ENCODE measurements at places on chromosomes 1 and 21.

DNA sequence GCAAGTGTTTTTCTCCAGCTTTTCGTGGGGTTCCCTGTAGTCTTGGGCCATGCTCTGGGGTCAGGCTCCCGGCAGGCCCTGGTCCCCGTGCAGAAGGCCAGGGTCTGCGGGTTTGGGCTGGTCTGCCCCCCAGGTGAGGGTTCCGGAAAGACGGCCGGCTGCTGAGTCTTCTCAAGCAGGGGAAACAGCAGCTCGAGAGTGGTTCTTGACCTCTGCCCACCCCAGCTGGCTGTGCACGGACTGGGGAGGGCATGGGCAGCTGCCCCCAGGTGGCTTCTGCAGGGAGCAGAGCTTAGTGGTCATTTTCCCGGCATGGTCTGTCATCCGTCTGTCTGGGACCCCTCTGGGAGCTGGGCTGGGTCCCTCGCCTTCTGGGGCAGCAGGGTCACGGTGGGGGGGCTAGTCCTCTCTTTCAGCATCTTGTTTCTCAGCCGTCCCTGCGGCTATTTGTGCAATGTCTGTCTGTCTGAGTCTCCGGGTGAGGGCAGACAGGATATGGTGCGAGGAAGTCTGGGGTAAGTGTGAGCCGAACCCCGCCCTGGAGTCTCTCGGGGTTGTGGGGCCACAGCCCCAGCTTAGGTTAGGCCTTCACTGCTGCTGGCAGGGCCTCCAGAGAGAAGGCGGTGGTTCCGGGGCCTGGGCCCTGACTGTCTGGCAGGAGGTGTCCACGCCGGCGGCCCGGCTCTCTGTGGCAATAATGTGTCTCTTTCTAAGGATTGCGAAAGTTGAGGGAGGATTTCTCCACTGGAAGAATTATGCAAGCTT is 6.1 kb downstream of the SKI start:
- DNase-seq, result peak; percentile 68

GRCh38 chr1:92466683-92467352 is 19.9 kb downstream of the GFI1 start:
- DNase-seq, result no peak

DNA sequence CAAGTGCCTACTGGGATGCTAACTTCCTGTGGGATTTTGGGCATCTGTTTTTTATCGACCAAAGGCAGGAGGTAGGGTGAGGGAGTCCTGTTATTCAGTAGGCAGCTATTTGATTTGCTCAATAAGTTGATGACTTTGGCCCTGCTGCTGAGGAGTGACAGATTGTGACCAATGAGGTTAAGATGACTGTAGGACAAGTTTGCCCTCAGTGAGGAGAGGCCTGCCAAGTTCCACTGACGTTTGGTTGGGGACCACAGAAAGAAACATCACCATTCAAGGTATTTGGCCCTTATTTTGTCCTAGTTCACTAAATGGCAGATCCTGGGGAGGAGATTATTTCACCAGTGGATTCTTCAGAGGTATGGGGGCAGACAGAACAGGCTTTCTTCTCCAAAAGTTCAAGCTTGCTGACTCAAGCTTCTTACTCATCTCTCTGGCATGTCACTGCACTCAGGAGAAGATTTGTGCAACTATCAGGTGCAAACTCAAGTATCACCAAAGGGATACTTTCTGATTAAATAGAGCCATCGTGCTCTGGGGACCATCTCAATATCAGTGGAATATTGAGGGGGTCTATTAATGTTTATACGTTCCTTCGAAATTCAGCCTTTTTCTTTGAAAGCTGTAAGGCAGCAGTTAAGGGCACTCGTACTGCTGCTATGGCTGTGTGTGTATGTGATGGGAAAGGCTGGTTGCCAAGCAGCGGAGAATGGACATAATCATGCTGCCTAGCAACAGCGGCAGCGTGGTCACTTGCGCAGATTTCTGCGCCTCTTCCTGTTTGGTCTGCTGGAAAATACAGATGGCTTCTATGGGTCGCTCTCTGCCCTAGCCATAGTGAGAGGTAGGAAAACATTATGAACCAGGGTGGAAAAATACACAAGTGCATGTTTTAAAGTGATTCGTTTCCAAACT is 78.7 kb downstream of the PBX1 start:
- DNase-seq, result no peak

DNA sequence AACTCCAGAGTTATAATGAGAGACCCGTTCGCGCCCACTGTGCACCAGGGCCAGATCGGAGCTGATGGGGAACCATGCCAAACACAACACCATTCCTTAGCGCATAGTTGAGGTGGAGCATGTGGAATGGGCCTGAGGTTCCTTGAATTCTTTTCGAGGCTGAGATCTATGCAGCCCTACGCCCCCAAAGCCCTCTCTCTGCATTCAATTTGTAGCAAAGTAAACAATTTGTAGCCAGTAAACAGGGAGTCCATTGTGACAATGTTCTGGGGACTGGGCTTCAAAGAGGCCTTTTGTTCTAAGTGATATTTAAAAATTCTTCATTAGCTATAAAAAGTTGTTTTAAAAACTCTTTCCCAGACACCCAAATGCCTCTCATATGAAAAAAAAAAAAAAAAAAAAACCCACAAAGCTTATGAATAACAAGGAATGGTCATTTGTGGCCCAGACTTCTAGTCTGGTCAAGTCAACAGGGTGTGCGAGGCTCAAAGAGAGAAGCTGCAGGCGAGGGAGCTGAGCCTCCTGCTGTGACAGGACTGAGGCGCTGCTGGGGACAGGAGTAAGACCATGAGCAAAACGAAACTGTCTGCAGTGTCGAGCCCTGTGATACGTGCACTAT is 30.6 kb upstream of the KCNE2 start:
- DNase-seq, result no peak

DNA sequence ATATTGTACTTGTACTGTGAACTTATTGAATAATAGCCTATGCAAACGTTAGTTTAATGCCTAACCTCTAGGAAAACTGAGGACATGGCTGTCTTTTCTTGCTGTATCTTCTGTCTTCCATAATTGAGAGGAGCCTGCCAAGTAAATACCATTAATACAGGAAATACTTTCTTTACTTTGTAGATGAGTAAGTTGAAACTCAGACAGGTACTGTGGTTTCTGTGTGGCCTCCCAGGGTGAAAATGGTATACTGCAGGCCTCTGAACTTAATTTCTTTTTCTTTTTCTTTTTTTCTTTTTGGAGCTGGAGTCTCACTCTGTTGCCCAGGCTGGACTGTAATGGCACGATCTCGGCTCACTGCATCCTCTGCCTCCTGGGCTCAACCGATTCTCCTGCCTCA is 208.8 kb upstream of the ADGRL4 start:
- DNase-seq, result no peak

DNA sequence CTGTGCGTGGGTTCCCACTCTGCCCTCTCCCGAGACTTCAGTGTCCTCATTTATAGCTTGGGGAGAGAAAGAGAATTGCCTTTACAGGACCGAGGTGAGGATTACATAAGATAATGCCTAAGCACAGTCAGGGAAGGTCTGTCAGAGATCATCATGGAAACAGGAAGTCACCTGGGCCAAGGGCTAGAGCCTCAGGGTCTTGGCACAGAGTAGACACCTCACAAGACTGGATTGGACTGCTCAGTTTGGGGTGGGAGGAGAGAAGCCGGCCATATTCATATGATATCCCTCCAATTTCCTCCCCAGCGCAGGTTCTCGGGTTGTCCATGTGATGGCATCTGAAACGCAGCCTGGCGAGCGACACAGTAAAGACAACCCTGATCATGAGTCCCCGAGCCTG is 3.8 kb downstream of the CNR2 start:
- no peak for DNase-seq

Measured in T follicular helper cell (primary cell).